CD4-positive, alpha-beta memory T cell (primary cell): ENCODE measurements at places on chromosomes 3 and 15. TPM values are rescaled to one million over a fixed set of nuclear protein-coding genes. Genes with fewer than 3 reads are reported as not detected.

TMC3 gene
- total RNA-seq, result not detected

SERPINI2 gene
- not detected for total RNA-seq

CSPG5 gene
- total RNA-seq, result 0.42 TPM

DAZL gene
- total RNA-seq, result not detected

GRCh38 chr3:117285737-117286136 lies 576.2 kb downstream of the TUSC7 start:
- no peaks in the 10 kb centered on the region for H3K4me1 ChIP-seq
- no peaks in the 10 kb centered on the region for H3K36me3 ChIP-seq
- no peak overlapping the region for H3K27ac ChIP-seq
- H3K4me3 ChIP-seq, result no peak overlapping the region

GRCh38 chr3:126656371-126657134 lies 1.6 kb upstream of the TXNRD3 start:
- H3K36me3 ChIP-seq, result no peaks in the 10 kb centered on the region
- H3K4me1 ChIP-seq, result no peaks in the 10 kb centered on the region
- no peak for DNase-seq
- no peaks in the 10 kb centered on the region for H3K27me3 ChIP-seq

GRCh38 chr3:163951397-163951987 lies 1126.8 kb downstream of the SI start:
- H3K27me3 ChIP-seq, result no peaks in the 10 kb centered on the region
- H3K36me3 ChIP-seq, result no peaks in the 10 kb centered on the region
- H3K27ac ChIP-seq, result no peak overlapping the region
- H3K4me1 ChIP-seq, result no peaks in the 10 kb centered on the region

GRCh38 chr3:58576716-58577115 lies 475 bp downstream of the FAM107A start:
- H3K36me3 ChIP-seq, result no peaks in the 10 kb centered on the region
- no peak overlapping the region for H3K4me3 ChIP-seq
- no peaks in the 10 kb centered on the region for H3K27me3 ChIP-seq

DNA sequence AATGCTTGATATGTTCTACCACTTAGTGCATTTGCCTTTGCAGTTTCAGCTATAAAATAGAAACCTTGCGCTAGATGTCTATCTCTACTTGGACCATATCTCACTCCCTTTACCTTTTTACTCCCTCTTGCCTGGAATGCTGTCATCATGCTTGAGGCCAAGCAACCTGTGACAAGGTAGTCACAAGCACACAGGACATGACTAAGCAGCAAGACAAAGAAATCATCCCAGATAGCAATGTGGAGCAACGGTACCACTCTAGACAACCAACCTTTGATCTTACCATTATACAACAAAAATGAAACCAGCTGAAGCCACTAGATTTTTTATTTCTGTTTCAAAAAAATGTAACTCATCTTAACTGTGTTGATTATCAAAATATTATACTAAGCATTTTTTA lies 50.5 kb upstream of the SPSB4 start:
- no peak overlapping the region for H3K4me3 ChIP-seq
- no peaks in the 10 kb centered on the region for H3K27me3 ChIP-seq
- H3K4me1 ChIP-seq, result no peaks in the 10 kb centered on the region
- no peak overlapping the region for H3K27ac ChIP-seq

GRCh38 chr3:130839813-130840212 lies 54.1 kb upstream of the ATP2C1 start:
- no peak overlapping the region for H3K27ac ChIP-seq
- no peak overlapping the region for H3K4me3 ChIP-seq
- no peak for DNase-seq
- no peaks in the 10 kb centered on the region for H3K4me1 ChIP-seq
- no peaks in the 10 kb centered on the region for H3K27me3 ChIP-seq
